Fibroblast of villous mesenchyme (primary cell): ENCODE measurements at places on chromosomes 5 and 9. TPM values are rescaled to one million over a fixed set of nuclear protein-coding genes. Genes with fewer than 3 reads are reported as not detected.

GABRB2 gene
- total RNA-seq: under 0.01 TPM in 1 of 2 replicates, not detected in the other

ANGPTL2 gene
- 19.9 and 37.4 TPM in 2 replicates for total RNA-seq

DNA sequence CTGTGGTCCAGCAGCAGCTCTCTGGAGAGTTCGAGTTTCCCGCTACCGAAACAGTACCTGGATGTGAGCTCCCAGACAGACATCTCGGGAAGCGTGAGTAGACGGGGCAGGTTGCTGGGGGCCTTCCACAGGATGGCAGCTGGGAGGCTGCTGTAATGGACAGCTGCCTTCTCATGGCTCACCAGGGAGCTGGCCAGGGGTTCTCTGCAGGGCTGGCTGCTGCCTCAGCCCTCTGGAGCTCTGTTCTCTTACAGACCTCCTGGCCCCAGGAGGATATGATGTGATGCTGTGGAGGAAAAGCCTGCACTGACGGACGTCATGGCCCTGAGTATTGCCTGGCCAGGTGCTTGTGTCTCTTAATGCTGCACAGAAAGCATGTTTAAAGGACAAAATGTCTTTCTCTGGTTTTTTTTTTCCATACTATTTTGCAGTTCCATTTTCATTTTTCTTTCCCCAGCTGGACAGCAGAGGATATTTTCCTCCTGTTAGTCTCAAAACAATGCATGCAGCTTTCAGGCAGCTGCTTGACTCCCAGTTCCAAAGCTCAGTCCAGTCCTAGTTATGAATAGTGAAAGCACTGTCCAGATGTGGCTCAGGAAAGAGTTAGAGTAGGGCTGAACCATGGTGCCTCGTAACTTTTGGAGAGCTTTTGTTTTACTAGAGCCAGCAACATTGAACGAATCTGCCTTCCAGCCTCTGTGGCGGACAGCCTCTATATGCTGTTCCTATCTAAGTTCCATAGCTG lies 77.5 kb upstream of the RARS1 start:
- peak; percentile 62 for DNase-seq

GRCh38 chr5:109837231-109837861 lies 147.6 kb downstream of the MAN2A1 start:
- no peak for DNase-seq

DNA sequence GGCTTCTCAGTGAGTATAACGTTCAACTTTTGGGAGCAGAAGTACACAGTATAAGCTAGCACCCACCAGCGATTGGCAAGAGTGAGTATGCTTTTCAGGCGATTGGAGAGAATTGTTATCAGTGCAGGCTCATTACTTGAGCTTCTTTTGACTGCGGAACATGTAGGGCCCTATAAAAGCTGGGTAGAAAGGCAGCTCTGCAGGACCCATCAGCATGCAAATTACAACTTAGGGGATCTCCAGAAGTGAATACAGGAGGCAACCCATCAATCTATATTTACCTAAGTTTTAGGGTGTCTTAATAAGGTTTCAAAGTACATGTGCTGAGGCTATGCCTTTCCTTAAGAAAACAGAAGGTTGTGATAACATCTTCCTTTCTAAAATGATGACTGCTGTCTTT lies 225.0 kb downstream of the MLLT3 start:
- DNase-seq: no peak

- no peak for DNase-seq
These were observed 73.4 kb upstream of the ANKH start for GRCh38 chr5:14944996-14945395.

DNA sequence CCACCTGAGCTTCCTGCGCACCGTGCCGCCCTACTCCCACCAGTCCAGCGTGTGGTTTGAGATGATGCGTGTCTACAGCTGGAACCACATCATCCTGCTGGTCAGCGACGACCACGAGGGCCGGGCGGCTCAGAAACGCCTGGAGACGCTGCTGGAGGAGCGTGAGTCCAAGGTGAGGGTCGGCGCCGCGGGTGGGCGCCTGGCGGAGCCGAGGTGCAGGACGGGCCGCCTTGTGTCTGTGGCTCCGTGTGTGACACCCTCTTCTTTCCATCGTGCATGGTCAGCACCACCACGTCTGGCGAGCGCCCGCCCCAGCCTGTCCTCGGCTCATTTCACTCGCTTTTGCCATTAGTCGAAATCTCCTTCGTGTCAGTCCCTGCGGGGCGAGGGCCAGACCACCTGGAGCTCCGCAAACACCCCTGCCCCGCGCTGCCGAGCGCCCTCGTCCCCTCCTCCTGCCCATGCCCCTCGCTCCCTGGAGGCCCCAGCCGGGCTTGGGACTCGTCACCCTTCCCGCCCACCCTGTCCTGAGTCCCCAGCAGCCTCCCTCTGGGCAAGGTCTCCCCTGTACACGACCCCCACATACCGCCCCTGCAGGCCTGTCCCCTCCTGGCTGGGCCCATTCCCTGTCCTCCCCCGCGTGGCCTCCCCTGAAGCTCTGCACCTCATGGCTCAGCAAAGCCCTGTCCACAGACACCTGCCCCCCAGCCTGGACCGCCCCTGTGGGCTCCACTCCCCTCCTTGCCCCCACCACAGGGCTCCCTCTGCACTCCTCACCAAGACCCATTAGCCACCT lies 7.0 kb downstream of the GRIN1 start:
- DNase-seq: no peak
